ENCODE measurements at places on chromosomes 13 and 19. TPM values are rescaled to one million over a fixed set of nuclear protein-coding genes. Genes with fewer than 3 reads are reported as not detected.
A peak's percentile ranks its signal among the peaks of the same experiment; 100 is the strongest.

GRCh38 chr19:28927456-28927855 lies 285.5 kb downstream of the UQCRFS1 start:
- DNase-seq, result no peak

DNA sequence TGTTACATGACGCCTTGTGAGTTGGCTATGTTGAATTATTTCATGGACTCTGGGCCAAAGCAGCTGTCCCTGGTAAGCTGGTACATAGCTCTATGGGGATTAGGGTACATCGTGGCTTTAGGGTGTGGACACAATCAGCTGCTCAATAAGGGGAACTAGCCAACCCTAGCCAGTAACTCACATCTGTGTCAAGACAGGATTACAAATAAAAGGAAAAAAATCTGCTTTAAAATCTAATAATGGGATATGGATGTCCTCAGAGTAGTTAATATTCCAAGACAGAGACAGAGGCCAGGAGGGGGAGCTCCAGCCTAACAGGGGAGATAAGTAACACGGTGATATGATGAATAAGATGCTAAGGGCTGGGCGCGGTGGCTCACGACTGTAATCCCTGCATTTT lies 21.1 kb upstream of the ZNF766 start:
- peak; percentile 49 for DNase-seq

- DNase-seq, result no peak
These were observed 20.6 kb downstream of the EXOC3L2 start for GRCh38 chr19:45224645-45225044.

GRCh38 chr13:59452189-59452890 lies 711.4 kb downstream of the DIAPH3 start:
- no peak for DNase-seq

Gene PSG6
- not detected for total RNA-seq

- DNase-seq, result no peak
These were observed 6.4 kb downstream of the ZNF808 start for GRCh38 chr19:52533901-52534300.

GRCh38 chr13:74528734-74529513 lies 394.7 kb upstream of the KLF12 start:
- no peak for DNase-seq

DNA sequence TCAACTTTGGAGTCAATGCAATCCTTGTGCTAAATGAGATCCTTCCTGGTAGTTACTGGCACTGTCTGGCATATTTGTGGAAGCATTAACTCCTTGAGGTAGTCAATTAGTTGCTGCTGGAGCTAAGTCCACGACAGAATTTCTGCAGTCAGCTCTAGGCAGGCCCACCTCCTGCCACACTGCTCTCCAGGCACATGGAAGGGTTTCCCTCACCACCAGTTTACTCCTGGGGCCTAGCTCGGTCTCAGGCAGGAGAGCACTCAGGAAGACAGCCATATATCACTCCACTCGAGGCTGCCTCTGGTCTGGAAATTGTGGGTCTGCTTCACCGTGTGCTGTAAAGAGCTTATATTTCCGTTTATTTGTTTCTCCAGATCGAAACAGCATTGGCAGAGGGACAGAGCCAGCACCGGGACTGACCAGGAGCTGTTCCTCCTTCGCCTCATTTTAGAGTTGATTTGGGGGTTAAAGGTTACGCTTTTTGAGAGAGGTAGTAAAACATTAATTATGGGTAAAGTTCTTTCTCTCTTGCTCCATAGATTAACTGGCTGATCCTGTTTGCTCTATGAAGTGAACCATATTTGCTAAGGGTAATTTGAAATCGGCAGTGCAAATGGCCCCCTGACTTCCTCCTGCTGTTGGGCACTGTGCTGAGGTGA lies 20.6 kb upstream of the GTF3A start:
- no peak for DNase-seq

Gene SPTBN4
- 7.3 TPM for total RNA-seq

DNA sequence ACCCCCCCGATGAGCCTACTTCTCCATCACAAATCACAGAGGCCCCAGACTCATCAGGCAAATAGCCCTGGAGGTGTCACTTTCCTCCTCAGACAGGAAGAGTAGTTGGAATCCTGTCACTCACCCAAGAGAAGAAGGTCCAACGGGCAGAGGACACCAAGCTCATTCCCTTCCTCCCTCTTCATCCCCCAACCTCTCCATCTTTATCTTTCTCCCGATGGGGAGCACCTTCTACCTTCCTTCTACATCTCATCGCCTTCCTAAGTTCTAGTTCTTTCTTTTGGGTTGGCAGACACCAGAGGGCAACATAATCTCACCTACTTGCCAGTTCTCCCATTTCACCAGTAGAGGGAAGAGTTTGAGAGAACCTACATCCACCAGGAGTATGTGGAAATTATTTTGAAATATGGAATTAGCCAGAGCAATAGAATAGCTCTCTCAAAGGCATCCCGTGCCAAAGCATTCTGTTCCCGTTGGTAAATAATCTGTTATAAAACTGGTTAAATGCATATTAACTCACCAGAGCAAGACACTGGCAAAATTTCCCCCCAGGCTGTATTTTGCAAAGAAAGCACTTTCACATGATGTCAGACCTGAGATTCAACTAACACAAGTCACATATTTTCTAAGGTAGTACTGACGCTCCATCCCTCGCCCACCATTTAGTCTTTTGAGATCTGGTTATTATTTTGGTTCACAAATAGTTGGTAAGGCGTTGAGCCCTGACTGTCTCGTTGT lies 55.0 kb downstream of the ZIC5 start:
- no peak for DNase-seq

DNA sequence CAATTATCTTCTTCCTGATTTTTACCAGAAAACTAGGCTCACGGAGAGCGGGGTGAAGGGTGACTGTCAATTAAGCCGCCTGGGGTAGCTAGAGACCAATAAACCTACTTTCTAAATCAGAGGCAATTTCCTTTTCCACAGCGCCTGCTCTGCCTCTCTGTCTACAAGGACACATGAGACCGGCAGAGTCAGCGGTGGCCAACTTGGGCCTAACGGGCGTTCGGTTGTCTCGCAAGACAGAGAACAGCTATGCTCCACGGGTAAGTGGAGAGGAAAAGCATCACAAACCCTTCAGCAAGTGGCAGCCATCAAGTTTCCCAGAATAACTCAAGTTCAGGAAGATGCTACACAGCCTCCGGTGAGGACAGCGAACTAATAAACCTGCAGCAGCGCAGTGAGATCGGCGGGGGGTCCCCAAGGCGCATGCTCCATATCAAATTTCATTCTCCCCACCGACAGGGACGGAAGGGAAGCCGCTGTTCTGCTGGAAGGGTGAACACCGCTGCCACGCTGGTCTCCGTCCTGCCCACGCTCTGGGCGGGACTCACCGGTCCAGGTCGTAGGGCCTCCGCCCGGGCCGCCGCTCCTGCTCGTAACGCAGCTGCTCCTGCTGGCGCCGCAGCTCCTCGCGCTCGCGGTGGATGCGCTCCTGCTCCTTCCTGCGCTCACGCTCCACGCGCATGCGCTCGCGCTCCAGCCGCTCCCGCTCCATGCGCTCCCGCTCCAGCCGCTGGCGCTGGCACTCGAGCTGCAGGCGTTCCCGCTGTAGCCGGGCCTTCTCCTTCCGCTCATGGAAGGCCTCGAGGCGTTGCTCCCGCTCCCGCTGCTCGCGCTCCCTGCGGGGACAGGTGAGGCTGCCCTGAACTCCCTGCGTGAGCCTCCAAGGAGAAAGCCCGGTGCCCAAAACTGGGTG lies 25.8 kb upstream of the TINCR start:
- no peak for DNase-seq

Gene KASH5
- not detected for total RNA-seq

DNA sequence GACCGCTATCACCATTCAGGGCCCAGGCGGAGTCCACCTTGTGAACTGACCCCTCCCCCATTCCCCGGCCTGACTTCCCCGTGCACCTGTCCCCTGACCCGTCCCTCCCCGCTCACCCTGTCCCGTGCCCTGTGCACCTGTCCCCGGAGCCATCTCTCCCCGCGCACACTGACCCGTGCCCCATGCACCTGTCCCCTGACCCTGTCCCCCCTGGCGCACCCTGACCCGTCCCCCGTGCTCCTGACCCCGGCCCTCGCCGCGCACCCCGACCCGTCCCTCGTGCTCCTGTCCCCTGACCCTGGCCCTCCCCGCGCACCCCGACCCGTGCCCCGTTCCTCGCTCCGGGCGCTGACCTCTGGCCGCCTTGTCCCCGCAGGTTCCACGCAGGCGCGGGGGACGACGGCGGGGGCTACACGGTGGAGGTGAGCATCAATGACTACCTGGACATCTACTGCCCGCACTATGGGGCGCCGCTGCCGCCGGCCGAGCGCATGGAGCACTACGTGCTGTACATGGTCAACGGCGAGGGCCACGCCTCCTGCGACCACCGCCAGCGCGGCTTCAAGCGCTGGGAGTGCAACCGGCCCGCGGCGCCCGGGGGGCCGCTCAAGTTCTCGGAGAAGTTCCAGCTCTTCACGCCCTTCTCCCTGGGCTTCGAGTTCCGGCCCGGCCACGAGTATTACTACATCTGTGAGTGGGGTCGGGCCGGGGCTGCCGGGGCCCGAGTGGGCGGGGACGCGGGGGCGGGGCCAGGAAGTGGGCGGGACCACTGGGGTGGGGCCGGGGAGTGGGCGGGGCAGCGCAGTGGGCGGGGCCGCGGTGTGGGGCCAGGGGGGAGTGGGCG lies 9.7 kb downstream of the EFNA2 start:
- DNase-seq, result no peak

Gene NANOS3
- total RNA-seq, result not detected

Gene ZNF468
- 7.0 TPM for total RNA-seq

- DNase-seq, result no peak
These were observed 906.8 kb upstream of the SPRY2 start for GRCh38 chr13:81247711-81248110.

- no peak for DNase-seq
These were observed 173.2 kb upstream of the TRPC4 start for GRCh38 chr13:38042771-38043170.

Gene GAMT
- total RNA-seq, result 8.3 TPM

Gene C2CD4C
- total RNA-seq, result 2.3 TPM

Gene THAP8
- total RNA-seq, result 5.3 TPM

Gene CCNA1
- total RNA-seq, result 0.24 TPM

Gene GFY
- total RNA-seq, result not detected

DNA sequence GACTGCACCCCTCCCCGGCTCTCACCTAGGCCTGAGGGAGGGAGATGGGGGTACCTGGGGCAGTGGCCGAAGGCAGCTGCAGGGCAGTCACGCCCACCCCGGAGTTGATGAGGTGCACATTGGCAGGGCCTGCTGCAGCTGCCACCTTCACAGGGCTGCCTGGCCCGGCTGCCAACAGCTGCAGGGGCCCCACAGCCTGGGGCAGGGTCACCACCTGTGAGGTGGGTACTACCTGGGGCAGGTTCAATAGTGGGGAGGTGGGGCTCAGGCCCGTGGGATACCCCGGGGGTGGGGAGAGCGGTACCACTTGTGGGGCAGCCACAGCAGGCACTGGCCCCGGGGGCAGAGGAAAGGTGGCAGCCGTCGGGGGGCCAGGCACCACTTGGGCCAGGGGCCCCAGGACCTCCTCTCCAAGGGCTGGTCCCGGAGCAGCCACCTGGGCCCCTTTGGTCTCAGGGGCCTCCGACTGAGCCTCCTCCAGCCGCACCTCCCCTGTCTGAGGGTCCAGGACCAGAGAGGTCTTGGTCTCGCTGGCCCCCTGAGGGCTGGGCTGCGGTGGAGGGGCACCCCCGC lies 2.7 kb downstream of the SIX5 start:
- peak; percentile 42 for DNase-seq

- peak; percentile 97 for DNase-seq
These were observed 5.2 kb downstream of the PPP1R14A start for GRCh38 chr19:38250821-38251563.

GRCh38 chr19:5017235-5017634 lies 48.3 kb downstream of the KDM4B start:
- DNase-seq, result no peak

Gene VPS36
- total RNA-seq, result 30.8 TPM

Gene URAD
- not detected for total RNA-seq

DNA sequence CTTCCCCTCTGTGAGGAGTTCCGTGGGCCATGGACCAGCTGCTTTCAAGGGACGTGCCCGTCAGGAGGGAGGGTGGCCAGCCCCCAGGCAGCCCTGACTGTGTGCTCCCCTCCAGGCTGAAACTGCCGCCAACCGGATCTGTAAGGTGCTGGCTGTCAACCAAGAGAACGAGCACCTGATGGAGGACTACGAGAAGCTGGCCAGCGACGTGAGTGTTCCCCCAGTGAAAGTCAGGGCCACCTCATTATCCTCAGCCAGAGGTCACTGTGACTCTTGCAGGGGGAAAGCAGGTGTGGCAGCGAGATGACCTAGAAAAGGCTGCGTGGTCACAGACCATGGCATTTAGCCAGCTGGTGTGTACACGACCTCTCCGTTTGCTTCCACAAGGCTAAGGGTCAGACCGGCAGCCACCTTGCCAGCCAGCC lies 29.9 kb downstream of the CAPN12 start:
- no peak for DNase-seq

- no peak for DNase-seq
These were observed 29.7 kb downstream of the MAP4K1 start for GRCh38 chr19:38588041-38588440.

Gene CBARP
- 8.6 TPM for total RNA-seq

- no peak for DNase-seq
These were observed 251.5 kb downstream of the ABCC4 start for GRCh38 chr13:95049772-95050171.

DNA sequence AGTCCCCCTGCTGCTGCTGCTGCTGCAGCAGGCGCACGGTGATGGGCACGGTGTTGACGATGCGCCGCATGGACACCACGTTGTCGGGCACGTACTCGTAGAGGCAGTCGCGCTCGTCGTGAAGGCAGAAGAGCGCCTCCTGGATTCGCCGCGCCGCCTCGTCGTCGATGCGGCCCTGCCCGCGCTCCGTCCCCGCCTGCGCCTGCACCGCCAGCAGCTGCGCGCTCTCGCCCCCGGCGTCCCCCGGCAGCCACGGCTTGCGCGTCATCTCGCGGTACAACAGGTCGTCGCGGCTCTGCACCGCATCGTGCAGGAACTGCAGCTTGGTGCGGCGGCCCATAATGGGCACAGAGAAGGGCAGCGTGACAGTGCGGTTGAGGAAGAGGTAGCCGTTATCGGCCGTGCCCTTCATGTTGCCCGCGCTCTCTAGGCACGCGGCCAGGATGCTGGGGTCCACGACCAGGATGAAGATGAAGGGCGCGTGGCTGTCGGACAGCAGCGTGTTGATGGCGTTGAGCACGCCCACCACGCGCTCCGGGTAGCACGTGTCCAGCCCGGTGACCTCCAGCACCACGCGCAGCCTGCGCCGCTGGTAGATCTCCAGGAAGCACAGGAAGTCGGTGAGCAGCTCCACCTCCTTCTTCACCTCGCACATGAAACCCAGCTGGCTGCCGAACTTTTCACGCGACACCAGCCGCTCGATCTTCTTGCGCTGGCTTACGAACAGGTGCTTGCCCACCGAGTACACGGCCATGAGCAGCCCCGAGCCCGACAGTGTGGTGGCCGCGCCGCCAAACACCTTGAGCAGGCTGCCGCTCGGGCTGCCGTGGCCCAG lies 8.1 kb downstream of the NKPD1 start:
- DNase-seq, result peak; percentile 75

- no peak for DNase-seq
These were observed 9.5 kb upstream of the URAD start for GRCh38 chr13:27997904-27998522.

GRCh38 chr19:44332145-44332544 lies 24.3 kb downstream of the ZNF112 start:
- DNase-seq, result no peak

Gene NTF4
- total RNA-seq, result 0.27 TPM

Data from ovary (tissue), 10 donors.